ENCODE measurements at places on chromosomes 3 and 15.

DNA sequence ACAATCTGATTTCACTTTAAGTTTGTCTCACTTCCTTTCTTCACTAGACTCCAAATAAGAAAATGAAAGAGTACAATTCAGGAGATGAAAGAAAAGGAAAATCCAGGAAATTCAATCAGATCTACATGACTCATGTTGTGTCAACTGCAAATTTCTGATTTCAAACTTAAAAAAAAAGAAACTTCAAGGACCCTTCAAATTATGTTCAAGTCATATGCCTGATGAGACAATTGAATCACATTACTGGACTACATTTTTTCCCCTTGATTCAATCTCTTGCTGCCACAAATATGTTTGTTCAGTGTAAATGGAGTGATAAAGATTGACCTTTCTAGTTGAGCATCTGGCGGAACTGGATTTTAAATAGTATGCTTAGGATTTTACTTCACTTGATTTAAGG lies 37.4 kb downstream of the FRMD5 start:
- no peak for DNase-seq

DNA sequence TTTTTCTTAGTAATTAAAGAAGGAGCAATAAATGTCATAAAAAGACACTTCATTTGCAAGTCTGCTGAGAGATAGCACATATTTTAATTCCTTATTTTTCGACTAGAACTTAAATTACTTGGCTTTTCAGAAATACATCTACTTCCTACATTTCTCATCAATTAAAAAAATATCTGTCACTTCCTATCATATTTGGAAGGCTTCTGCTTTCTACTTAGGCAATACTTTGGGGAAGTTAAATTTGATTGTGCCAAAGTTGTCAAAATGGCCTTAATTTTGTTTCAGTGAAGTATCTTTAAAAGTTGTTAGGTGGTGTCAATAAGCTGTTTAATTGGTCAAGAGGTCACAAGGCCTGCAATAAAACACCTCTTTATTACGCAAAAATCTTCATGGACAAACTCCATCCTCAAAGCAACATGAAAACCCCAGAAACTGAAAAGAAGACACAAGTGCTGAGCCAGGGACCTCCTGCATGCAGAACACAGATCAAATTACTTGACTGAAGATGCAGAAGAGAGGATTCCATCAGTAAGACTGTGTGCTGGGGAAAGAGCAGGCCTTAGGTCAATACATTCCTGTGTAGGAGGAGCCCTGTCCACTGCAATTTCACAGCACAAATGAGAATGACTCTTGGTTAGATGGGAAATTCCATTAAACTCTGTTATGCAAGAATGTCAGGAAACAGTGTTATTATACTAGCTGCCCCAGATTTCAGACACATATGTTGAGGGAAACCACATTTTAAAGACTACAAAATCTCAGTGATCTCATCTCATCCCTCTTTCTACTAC lies 48.0 kb upstream of the FSTL1 start:
- DNase-seq, result no peak

DNA sequence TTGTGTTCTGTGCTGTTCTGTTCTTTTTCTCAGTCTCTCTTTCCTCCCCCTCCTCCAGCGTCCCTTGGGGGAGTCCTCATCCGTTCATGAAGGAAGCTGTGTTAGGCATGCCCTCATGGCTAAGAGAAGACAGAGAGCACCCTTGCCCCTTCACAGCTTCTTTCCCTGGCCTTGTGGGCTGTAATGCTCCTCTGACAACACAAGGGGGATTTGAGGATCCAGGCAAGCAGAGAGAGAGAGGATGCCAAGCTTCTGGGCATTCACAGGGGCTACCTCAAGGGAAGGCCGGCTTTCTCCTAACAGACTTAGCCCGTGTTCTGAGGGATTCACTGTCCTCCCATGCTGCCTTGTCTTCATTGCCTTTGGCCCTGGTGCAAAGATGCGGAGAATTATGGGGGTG lies 389.5 kb downstream of the LRTM1 start:
- no peak for DNase-seq

- no peak for DNase-seq
Measured at GRCh38 chr3:126781406-126781805, 77.4 kb downstream of the CHCHD6 start.

DNA sequence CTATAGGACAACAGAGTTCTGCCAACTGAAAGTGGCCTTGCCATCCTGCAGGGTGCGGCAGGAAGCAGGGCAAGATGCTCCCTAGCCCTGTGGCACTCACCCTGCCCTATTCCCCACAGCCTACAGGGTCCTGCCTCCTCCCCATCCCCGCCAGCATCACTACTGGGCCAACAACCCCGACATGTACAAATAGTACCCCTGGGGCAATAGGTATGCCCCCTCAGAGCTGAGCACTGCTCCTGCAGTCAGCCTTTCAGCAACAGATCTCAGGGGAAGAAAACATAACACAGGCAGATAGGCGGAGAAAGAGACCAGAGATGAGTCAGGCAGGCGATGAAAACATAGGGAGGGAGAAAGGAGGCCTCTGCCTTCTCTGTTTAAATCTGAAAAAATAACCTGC lies 74.7 kb downstream of the XXYLT1 start:
- DNase-seq, result no peak

DNA sequence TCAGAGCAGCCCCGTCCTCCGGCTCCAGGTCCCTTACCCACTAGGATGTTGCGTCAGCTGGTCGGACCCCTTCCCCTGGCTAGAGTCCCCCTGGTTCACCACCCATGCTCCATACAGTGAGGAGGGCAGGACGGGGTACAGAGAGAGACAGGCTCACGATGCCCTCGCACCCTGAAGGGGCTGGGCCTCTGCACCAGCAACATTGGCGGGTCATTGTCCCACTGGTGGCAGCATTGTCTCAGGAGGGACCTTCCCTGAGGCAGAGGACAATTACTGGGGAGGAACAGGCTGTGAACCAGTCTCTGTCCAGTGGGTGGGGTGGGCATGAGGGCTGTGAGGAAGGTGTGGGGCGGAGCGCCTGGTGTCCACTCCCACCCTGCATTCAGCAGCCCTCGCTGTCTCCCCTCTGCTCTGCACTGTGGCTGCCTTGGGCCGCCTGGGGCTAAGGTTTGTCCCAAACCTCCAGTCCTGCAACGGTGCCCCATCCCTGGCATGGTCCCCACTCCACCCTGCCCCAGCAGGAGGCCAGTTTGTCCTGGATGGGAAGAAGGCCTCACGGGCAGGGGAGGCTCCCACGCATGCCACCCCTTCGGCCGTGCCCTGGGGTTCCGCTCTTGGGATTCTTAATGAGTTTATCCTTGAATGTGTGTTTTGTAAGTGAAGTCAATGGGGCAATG lies 48.0 kb upstream of the KLF13 start:
- no peak for DNase-seq

DNA sequence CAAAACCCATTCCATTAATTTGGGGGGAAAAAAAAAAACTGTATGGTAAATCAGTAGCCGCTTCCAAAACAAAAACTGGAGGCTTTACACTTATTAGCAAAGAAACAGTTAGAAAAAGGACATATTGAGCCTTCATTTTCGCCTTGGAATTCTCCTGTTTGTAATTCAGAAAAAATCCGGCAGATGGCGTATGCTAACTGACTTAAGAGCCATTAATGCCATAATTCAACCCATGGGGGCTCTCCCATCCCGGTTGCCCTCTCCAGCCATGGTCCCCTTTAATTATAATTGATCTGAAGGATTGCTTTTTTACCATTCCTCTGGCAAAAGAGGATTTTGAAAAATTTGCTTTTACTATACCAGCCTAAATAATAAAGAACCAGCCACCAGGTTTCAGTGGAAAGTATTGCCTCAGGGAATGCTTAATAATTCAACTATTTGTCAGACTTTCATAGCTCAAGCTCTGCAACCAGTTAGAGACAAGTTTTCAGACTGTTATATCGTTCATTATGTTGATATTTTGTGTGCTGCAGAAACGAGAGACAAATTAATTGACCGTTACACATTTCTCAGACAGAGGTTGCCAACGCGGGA lies 9.4 kb upstream of the RPL24 start:
- no peak for DNase-seq

- DNase-seq, result no peak
Measured at GRCh38 chr15:79028411-79028964, 62.1 kb downstream of the RASGRF1 start.

- DNase-seq, result no peak
Measured at GRCh38 chr15:45093622-45094357, 20.2 kb downstream of the DUOX2 start.

DNA sequence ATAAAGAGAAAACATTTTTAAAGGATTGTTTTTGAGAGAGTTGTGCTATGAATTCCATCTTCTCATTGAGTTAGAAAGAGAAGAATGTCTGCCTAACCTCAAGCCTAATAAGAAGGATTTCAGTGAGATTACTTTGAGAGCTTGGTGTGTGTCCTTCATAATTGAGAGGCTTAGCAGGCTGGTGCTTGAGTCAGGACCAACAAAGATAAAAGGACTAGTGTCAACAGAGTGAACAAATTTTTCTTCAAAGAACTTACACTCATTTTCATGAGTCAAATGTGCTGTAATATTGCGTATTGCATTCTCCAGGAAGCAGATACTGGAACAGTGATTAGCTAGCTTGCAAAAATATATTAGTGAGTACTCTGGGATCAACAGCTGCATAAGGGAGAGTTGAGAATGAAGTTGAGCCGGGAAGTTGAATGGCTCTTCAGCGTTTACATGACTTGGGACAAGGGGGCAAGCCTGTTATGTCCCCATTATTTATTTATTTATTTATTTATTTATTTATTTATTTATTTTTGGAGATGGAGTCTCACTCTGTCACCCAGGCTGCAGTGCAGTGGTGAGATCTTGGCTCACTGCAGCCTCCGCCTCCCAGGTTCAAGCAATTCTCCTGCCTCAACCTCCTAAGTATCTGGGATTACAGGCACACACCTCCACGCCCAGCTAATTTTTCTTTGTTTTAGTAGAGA lies 37.5 kb upstream of the SLITRK3 start:
- DNase-seq, result no peak

DNA sequence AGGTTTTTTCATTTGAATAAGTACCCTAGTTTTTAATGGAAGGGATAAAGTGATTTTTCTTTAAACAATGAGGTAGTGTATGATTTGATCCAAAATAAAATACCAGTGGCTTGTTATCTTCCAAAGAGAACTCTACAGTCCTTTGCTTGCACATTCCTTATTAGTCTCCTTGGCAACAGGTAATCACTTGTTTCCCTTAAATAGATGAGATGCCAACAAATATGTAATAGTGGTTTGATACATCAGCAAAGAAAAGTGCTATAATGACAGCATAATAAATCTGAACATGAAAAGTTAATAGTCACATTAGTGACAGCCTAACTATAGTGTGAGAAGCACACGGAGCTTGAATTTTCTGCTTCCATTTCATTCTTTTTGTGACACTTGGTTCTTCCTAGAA lies 360.2 kb downstream of the ZNF385D start:
- DNase-seq, result no peak

- DNase-seq, result no peak
Measured at GRCh38 chr3:17070161-17070959, 185.6 kb downstream of the PLCL2 start.

DNA sequence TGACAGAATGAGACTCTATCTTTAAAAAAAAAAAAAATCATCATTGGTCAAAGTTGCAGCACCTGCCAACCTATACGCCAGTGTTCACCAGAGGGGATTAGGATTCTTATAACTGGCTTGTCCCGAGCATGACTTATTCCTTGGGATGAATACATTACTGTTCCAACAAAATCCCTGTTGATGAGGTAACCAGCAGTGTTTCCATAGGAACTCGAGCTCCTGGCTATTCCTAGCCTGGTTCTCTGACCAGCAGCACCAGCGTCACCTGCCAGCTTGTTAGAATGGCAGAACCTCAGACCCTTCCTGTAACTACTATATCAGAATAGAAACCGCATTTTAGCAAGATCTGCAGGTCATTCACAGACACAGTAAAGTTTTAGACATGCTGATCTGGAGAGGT lies 364.4 kb downstream of the PTPRG start:
- DNase-seq, result no peak

DNA sequence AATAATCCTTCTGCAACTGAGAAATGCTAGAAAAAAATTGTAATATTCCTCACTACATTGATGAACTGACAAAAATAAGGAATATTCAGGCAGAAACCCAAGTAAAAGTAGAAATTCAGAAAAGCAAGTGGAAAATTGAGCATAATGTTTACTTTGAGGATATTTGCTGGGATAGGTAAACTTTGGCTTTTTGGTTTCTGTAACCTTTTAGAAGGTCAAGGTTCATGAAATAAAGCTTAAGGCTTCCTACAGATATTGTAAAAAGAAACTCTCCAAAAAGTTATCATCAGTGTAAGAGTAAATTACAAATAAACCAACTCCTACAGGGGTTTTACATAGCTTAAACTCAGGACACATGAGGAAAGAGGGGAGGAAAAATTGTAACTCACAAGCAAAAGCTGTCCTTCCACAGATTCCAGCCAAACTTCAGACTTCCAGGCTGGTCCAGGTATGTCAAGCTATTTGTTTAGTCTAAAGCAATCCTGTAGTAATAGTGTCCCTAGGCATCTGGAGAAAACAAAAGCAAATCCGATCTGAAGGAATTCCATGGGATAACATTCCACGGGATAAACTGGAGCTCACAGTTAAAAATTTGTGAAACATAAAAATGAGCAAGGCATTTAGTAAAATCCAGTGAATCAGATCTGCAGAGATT lies 21.1 kb downstream of the C3orf70 start:
- DNase-seq, result no peak

- no peak for DNase-seq
Measured at GRCh38 chr3:52121464-52121805, 32.8 kb downstream of the POC1A start.

DNA sequence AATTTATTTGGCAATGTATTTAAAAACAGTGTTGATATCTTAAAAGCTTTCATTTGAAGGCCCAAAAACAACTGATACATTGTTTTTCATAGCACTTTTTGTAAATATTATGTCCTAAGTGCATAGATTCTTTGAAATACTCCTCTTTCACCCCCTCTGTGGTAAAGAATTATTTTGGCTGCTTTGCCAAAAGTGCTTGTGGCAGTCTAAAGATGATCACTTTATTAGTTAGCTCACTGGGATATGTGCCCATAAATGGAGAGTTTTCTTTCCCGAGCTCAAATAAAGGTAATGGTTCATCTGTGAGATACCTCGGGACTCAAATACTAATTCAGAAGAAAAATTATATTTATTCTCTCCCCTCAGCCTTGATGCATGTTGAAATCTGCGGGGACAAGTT lies 16.7 kb downstream of the AKAP13 start:
- DNase-seq, result no peak

DNA sequence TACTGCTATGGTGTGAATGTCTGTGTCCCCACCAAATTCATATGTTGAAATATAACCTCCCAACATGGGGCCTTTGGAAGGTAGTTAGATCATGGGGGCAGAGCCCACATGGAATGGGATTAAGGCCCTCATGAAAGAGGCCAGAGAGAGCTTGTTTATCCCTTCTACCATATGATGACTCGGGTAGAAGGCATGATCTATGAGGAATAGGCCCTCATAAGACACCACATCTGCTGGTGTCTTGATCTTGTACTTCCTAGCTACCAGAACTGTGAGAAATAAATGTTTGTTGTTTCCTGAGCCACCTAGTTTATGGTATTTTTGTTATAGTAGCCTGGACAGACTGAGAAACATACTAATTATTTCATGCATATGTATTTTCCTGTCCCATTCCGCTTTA lies 51.9 kb downstream of the WWTR1 start:
- no peak for DNase-seq

Measured in activated T-helper 1 cell treated with anti-CD3 and anti-CD28 coated beads, Interleukin-2, amount 50 U/mL, for 16 hours (primary cell).